ENCODE measurements at places on chromosomes 2 and 18. TPM values are rescaled to one million over a fixed set of nuclear protein-coding genes. Genes with fewer than 3 reads are reported as not detected.

ALK gene
- total RNA-seq, result not detected

DNA sequence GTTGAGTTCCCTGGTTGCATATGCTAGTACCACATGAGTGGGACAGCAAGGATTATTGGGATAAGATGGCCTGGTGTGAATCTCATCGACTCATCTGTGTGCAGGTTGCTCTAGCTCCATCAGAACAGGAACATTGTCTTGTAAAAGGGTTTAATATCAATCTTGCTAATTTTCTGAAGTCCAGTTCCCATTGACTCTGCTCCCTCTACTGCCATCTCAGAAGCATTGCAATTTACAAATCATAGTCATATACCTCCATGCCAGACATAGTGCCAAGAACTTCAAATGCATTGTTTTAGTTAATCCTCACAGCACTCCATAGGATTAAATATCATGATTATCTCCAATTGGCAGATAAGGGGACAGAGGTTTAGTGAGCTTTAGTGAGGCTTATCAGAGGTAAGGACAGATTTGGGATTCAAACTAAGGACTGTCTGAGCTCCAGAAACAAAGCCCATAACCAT lies 4.8 kb upstream of the STAT4 start:
- DNase-seq, result peak; percentile 75

- DNase-seq, result no peak
Observed at GRCh38 chr2:62144689-62145477, 51.0 kb upstream of the B3GNT2 start.

- DNase-seq, result no peak
Observed at GRCh38 chr2:138016351-138017087, 52.2 kb downstream of the HNMT start.

RND3 gene
- total RNA-seq, result 271 TPM

GRCh38 chr2:63364866-63365265 lies 223.4 kb downstream of the WDPCP start:
- no peak for DNase-seq

DNA sequence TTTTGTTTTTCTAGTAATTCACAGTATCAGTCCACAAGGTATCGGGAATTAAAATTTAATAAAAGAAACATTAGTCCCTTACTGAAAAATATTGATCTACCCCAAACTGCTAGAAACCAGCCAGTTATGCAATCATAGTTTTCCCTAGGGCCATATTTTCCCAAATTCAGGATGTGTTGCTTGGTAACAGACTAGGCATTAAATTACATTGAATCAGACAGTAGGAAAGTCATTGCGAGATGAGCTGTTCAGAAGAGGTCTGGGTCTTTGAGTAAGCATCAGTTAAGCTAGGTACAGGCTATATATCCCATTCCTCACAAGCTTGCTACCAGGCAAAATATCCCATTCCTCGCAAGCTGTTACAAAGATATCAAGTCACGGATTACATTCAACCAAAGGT lies 123.0 kb upstream of the CCDC150 start:
- peak; percentile 22 for DNase-seq

GRCh38 chr2:89775885-89776284 lies 1084.4 kb downstream of the RPIA start:
- no peak for DNase-seq

- no peak for DNase-seq
Observed at GRCh38 chr2:124347209-124347608, 322.1 kb downstream of the CNTNAP5 start.

- peak; percentile 17 for DNase-seq
Observed at GRCh38 chr2:126359494-126359893, 296.5 kb upstream of the GYPC start.
